ENCODE measurements at places on chromosomes 11 and 22. TPM values are rescaled to one million over a fixed set of nuclear protein-coding genes. Genes with fewer than 3 reads are reported as not detected.

Gene HIC2
- 2.8 TPM for total RNA-seq

Gene NEFH
- 0.14 TPM for total RNA-seq

Gene SPDYC
- total RNA-seq: not detected

Gene HSPB2
- 2.2 TPM for total RNA-seq

Gene PDGFD
- 135 TPM for total RNA-seq

Gene CLCF1
- total RNA-seq: 27.1 TPM

Gene CBY1
- 13.8 TPM for total RNA-seq
